ENCODE measurements at places on chromosomes 3 and 15.

GRCh38 chr3:76242886-76243753, 457.8 kb upstream of the ZNF717 start:
- DNase-seq, result no peak

GRCh38 chr3:144548346-144548745, 576.7 kb downstream of the DIPK2A start:
- no peak for DNase-seq

- no peak for DNase-seq
These were observed 13.7 kb downstream of the MAP2K1 start for GRCh38 chr15:66400351-66400774.

DNA sequence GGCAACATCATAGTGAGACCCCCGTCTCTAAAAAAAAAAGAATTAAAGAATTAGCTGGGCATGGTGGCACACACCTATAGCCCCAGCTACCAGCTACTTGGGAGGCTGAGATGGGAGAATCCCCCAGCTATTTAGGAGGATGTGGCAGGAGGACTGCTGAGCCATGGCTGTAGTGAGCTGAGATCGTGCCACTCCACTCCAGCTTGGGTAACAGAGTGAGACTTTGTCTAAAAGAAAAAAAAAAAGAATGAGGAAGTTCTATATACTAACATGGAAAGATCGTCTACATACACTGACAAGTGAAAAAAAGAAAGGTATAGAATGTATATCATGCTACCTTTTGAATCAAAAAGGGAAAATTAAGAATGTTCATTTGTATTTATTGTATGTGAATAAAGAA, 83.9 kb upstream of the CDAN1 start:
- no peak for DNase-seq

GRCh38 chr3:193701953-193702635, 109.1 kb downstream of the OPA1 start:
- DNase-seq, result no peak

GRCh38 chr15:79897701-79898113, 893 bp upstream of the MTHFS start:
- DNase-seq, result no peak

GRCh38 chr3:43692971-43693370, 2.2 kb downstream of the ABHD5 start:
- DNase-seq, result no peak

DNA sequence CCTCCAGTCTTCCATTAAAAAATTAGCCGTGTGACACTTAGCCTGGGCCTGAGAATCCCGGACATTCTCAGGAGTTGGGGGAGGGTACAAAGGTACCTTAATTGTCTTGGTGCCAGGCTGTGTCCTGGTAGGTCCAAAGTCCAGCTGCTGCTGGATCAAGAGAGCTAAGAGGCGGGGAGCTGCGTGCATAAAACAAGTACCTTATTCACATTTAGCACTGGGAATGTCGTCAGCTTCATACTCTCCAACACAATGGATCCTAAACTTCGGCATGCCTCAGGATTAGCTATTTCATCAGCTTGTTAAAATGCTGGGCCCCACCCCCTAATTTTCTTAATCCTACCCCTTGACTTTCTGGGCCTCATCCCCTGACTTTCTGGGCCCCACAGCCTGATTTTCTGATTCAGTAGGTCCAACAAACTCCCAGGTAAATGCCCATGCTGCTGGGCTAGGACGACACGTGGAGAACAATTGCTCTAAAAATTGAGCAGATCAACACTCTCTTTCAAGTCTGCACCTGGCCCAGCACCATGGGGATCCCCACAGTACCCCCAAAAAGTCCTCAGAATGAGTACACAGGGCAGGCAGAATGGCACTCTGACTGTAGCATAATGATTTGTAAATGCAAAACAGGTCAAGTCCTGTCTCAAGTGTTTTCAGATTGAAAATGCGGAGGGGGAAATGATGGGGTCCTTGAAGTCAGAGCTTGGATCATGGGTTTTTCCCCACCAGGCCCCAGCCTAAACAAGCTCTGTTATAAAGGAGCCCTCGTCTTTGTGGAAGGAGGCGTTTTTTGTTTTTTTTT, 5.6 kb upstream of the AEN start:
- no peak for DNase-seq

GRCh38 chr3:13963137-13963886, 83.4 kb upstream of the WNT7A start:
- no peak for DNase-seq

DNA sequence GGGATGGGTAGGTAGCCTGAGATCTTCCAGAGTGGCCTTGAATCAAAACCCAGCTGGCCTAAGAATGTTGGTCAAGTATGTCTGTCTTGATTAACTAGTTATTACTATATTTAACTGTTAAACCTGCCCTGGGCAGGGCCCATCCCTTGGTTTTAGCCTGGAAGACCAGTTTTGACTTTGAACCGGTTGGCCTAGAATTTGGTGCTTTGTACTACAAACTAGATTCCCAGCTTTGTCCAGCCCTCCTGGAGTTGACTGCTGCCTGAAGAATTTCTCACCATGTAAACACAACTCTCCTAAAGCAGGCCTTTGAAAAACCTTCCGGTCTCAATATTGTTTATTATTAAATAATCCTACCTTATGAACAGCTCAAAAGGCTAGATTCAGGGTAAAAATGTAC, 16.0 kb downstream of the C15orf62 start:
- no peak for DNase-seq

DNA sequence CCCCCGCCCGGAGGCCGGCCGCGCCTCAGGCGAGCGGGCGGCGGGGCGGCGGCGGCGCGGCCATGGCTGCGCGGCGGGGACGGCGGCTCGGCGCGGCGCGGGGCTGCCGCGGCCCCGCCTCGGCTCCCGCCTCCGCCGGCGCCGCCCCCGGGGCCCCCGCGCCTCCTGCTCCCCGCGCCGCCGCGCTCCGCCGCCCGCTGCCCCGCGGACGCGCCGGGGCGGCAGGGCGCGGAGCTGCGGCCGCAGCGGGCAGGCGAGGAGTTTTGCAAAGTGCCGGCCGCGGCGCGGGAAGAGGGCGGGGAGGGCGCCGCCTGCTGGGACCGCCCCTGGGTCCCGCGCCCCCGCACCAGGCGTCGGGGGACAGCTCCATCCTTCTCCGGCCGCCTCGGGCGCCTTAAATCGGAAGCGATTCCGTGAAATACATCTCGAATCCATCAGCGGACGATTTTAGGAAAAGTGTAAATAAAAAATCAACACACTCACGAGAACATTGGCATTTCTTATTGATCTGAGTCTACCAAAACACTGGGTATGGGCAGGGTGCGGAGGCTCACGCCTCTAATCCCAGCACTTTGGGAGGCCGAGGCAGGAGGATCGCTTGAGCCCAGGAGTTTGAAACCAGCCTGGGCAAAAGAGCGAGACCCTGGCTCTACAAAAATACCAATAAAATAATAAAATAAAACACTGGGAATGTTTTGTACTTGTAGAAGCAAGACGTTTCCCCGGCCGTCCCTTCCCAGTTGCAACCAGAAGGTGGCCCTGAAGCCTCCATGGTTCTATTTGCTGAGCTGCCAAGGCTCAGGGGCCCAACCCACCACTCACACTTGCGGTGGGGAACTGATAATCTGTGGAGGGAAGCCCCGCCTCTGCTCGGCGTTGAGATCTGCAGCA, 136.9 kb downstream of the NUP210 start:
- DNase-seq, result no peak

GRCh38 chr3:151276687-151277042, 1.7 kb downstream of the P2RY14 start:
- no peak for DNase-seq

GRCh38 chr3:52240059-52240885, 1.3 kb upstream of the TWF2 start:
- DNase-seq, result no peak

DNA sequence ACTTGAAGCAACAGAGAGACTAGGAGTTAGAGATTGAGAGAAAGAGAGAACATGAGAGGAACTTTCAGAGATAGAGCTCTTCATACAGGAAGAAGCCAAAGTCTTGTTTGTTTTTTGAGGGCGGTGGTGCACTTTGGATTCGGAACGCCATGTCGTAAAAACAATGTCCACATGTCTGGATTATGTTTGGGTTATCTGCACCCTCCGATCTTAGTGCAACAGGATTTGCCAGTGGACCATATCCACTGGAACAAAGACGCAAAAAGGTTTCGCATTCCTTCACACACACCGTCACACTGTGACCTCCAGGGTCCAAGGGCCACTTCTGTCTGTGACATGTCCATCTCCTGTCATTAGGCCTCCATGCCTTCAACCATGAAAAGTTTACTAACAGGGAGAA, 141.8 kb upstream of the ATP11B start:
- DNase-seq, result no peak

- no peak for DNase-seq
These were observed 280.0 kb upstream of the P2RY1 start for GRCh38 chr3:152554980-152555379.

DNA sequence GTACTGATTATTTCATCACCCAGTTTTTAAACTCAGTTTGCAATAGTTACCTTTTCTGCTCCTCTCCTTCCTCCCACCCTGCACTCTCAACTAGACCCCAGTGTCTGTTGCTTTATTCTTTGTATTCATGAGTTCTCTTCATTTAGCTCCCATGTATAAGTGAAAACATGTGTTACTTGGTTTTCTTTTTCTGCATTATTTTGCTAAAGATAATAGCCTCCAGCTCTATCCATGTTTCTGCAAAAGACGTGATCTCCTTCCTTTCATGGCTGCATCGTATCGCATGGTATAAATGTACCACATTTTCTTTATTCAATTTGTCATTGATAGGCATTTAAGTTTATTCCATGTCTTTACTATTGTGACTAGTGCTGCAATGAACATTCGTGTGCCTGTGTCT, 79.0 kb downstream of the NAALADL2 start:
- no peak for DNase-seq
